ENCODE measurements at places on chromosomes 7 and 10.

- DNase-seq: no peak
Measured at GRCh38 chr7:46321556-46322205, 400.6 kb upstream of the IGFBP3 start.

DNA sequence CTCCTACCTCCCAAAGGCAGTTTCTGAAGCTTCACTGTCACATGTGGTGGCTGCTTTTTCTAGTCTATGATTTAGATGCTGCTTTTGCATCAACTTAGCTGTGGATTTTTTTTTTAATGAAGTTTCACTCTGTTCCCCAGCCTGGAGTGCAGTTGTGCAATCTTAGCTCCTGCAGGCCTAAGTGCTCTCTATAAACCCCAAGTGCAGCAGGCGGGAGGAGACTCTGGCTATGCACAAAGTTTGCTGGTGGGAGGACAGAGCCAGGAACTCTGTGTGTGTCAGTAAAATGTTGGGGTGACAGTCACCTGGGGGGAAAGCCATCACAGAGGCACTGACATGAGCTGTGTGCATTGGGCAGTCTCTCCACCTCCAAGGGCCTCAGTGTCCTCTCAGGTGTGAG is 138.8 kb upstream of the FAM20C start:
- no peak for DNase-seq

DNA sequence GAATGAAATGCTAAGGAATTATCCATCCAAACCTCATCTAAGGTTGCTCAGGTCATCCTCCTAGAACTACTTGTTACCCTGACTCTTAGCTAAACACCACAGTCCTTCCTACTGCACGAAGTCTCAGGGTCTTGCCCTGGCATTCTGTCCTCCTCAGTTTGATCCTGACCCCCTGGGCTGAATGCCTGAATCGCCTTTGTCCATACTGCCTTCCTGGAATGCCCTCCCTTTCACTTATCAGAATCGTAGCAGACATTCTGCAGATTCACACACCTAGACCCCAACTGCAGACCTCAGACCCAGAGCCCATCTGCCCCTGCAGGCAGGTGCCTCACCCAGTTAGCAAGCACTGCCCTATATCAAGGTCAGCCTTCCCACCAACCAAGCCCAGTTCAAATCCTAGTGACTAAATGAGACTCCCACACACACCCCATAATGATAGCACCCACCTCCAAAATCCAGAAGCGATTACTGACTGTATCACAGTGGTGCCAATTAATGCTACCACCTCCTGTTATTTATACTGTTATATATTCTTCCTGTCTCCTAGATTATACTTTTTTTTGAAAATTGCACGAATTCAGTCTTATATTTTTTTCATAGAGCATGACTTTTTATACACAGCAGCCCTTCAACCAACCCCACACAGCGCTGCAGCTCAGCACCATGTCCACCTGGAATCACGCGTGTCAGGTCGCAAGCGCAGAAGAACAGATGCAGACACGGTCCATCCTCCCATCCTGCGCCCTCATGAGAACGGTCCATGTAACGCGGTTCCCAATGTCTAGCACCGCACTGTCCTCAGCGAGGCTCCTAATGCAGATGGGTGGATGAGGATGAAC is 3.7 kb downstream of the PARD3 start:
- DNase-seq: no peak

GRCh38 chr7:26216049-26216448 is 14.5 kb downstream of the CBX3 start:
- DNase-seq: no peak

- no peak for DNase-seq
Measured at GRCh38 chr10:15325243-15325943, 45.7 kb downstream of the FAM171A1 start.

GRCh38 chr7:40027545-40027944 is 77.5 kb downstream of the CDK13 start:
- DNase-seq: no peak

DNA sequence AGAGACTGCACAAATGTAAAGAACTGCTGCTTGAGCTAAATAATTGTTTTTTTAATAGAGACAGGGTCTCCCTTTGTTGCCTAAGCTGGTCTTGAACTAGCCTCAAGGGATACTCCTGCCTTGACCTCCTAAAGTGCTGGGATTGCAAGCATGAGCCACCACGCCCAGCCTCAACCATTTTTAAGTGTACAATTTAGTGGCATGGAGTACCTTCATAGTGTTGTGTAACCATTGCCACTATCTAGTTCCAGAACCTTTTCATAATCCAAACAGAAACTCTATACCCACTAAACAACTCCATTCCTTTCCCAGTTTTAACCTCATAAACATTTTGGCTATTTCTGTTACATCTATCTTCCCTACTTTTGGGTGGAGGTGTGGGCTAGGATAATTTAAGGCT is 6.7 kb downstream of the EIF4H start:
- DNase-seq: no peak

- DNase-seq: peak; percentile 24
Measured at GRCh38 chr10:105837951-105838350, 1196.9 kb downstream of the SORCS3 start.

GRCh38 chr10:4343873-4344272 is 482.1 kb upstream of the AKR1E2 start:
- no peak for DNase-seq

DNA sequence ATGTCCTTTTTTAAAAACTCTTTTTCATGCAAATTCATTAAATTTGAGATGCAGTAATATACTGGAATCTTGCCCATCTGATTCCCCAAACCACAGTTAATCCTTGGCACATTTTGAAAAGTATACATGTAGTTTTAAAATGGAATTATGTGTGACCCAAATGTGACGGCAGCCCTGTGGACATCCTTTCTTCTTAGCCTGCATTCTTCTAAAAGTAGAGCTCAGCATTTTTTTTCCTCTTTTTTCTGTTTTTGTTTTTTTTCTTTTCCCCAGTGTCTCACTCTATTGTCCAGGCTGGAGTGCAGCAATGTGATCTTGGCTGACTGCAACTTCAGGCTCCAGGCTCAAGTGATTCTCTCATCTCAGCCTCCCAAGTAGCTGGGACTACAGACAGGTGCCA is 338.9 kb downstream of the GALNT17 start:
- no peak for DNase-seq
